ENCODE measurements at places on chromosomes 11 and 22.

DNA sequence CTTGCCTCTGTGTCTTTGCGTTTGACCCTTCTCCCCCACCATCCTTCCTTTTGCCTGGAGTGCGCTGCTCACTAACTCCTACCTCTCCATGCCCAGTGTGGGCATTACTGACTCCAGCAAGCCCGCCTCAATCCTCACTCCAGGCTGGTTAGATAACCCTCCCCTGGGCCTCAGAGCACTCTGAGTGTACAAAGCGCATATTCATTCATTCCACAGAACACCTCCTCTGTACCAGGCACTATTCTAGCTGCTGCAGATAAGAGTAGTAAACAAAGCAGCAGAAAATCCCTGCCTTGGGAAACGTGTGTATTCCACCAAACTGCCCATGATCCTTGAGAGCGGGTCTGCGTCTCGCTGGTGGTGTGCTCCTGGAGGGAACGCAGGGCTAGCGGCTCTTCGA, 3.2 kb downstream of the SLC22A8 start:
- no peak for DNase-seq

- no peak for DNase-seq
These were observed 327 bp upstream of the CACNA1I start for GRCh38 chr22:39570226-39570625.

- DNase-seq, result no peak
These were observed 7.2 kb downstream of the SSTR3 start for GRCh38 chr22:37205046-37205445.

DNA sequence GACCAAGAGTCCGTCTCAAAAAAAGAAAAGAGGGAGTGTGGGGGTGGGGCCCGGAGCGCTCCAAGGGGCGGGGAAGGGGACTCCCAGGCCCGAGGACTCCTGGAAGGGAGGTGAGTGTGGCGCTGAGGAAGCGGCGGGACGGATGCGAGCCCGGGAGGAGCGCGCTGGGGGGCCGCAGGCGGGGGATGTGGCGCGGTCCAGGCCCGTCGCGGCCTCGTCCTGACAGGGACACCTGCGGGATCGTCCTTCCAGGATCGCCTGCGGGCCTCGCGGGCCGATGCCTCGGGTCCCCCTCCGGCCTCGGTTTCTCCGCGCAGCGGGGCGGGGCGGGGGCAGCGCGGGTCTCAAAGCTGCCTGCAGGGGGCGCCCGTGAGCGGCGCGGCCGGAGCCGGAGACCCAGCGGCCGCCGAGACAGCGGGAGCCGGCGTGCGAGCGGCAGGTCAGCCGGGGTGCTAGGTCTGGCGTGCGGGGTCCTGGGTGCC, 3.8 kb upstream of the ADORA2A start:
- no peak for DNase-seq

GRCh38 chr11:65611758-65612603, 2.0 kb downstream of the MAP3K11 start:
- DNase-seq, result no peak
